Panc1 (cell line): ENCODE measurements at places on chromosomes 3 and 15. TPM values are rescaled to one million over a fixed set of nuclear protein-coding genes. Genes with fewer than 3 reads are reported as not detected.

The CIDEC gene
- total RNA-seq, result not detected

The SLC22A14 gene
- 0.13 TPM for total RNA-seq

The DNAH12 gene
- total RNA-seq, result 0.21 TPM

The WDR6 gene
- total RNA-seq, result 142 TPM

The PHLDB2 gene
- 11.3 TPM for total RNA-seq

The SFMBT1 gene
- 24.4 TPM for total RNA-seq

DNA sequence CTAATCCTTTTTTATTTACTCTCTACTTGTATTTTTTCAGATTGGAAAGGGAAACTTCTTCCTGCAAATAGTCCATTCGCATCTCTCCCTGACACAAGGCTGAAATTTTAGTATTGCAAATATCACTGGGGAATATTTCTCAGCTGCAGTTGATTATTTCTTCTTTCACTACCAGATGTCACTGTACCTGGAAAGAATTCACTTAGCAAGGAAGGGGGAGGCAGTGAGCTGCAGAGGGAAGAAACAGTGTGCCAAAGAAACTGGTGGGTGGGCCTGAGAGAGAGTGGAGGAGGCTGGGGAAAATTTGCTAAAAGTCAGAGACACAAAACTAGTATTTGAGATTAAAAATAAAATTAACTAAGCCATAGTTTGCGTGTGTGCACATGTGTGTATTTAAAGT is 142.3 kb upstream of the STT3B start:
- DNase-seq, result no peak

GRCh38 chr3:142647856-142648255 is 51.7 kb downstream of the PLS1 start:
- DNase-seq, result peak; percentile 68

DNA sequence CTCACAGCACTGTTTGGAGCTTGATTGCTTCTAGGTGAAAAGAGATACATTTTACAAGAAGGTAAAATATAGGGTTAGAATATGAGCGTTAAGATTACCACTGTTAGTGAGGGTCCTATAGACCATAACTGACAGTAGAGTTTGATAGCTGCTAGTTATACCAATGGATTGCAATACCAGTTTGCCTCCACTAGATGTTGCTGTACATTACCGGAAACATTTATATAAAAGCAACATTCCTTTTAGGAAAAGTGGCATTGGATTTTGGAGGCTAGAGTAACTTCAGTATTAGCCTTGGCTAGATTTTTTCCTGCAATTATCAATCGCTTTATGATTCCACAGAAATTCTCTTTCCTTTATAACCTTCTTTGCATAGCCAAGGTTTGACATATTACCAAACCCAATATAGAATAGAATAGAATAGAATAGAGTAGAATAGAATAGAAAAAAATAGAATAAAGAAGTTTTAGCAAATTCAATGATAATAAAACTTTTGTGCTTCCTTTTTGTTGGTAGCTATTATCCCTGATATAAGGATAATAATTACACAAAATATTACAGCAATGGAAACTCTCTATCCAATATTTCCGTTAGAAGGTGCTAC is 1093.6 kb upstream of the ALCAM start:
- peak; percentile 8 for DNase-seq

DNA sequence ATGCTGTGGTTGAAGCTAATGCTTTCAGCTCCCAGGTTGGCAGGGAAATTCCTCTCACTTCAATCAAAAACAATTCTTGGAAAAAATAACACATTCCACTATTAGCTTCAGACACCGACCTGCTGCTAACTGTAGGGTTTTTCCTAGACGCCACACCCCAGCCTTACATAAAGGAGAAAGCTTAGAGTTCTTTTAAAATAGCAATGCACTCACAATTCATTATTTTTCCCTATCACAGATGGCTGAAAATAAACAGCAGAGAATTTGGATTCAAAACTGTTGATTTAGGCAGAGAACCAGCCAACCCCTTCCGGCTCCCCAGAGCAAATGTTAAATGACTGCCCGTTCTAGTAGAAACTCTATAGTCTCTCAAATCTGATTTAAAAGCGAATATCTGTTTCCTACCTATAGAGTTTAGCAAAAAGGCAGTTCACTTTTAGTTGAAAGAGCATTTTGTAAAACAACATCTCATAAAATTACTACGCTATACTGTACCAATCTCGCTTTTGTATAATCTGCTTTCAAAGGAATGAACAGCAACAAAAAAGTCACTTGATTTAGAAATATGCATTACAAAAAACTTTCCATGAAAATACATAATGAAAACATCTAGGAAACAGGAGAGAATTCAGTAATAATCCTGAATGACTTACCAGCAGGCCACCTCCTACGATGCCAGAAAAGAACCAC is 586 bp downstream of the TM4SF1 start:
- no peak for DNase-seq

DNA sequence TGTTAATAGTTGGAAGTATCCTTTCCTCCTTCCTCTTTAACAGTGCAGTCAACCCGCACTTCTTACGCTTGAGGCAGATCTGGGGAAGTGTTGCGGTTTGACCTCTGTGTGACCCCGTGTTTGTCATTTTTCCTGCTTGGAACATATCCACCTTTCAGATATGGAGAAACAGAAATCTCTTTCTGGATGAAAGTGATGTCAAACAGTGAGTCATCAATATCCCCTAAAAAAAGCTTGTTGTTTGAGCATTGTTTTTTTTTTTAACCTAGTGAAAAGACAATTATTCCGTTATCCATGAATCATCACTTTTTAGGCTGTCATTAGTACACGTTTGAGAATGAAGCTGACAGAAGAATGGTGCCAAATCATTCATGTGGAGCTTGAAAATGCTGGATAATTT is 293.7 kb downstream of the ARPP21 start:
- DNase-seq, result no peak

- DNase-seq, result no peak
Observed at GRCh38 chr15:52617026-52617425, 48.2 kb upstream of the ARPP19 start.

DNA sequence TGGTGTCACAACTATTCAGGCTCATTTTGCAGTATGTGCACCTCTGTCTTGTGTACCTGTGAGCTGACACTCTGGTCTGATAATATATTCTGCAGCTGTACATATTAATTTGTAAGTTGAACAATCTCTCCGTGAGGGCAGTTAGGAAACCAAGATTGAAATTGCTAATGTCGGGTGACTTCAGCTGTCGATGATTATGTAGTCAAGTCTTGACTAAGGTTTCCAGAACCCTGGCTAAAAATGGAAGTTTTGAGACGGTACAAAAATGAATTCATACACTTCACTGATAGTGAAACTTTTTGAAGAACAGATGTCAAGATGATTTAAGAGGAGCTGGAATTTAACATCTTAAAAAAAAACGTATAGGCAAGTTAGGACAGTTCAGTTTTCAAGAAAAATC is 196.8 kb upstream of the ICE2 start:
- no peak for DNase-seq

DNA sequence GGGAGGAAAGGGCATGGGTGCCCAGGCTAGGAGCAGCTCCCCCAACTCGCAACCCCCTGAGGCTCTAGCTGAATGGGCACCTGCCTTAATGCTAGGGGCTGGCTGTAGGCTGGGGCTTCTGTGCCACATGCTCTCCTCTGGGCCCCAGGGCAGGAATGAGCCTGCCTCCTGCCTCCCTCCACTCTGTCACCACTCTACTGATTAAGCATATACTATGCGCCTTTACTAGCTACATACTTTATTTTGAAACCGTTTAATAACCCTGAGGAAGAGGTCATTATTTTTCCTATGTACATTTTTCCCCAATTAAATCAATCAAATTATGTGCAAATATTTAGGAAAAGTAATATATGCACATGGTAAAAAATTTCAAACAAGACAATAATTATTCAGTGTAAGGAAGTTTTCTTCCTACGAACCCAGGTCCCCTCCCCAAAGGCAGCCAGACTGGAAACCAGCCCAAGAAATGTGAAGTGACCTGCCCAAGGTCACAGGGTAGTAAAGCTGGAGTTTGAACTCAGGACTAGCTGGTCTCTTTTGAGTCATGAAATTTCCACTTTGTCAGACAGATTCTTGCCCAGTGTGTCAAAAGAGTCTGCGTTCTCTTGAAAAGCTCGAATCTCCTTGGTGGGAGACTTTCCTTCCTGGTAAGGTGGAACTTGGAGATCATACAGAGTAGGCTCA is 122.5 kb downstream of the DNAJB8 start:
- no peak for DNase-seq

- no peak for DNase-seq
Observed at GRCh38 chr3:31213869-31214486, 318.7 kb upstream of the STT3B start.

GRCh38 chr15:36133742-36134141 is 445.7 kb upstream of the CDIN1 start:
- DNase-seq, result no peak

- no peak for DNase-seq
Observed at GRCh38 chr15:63196842-63197241, 7.4 kb downstream of the RAB8B start.

- DNase-seq, result peak; percentile 69
Observed at GRCh38 chr3:185677146-185677829, 91.2 kb downstream of the SENP2 start.

DNA sequence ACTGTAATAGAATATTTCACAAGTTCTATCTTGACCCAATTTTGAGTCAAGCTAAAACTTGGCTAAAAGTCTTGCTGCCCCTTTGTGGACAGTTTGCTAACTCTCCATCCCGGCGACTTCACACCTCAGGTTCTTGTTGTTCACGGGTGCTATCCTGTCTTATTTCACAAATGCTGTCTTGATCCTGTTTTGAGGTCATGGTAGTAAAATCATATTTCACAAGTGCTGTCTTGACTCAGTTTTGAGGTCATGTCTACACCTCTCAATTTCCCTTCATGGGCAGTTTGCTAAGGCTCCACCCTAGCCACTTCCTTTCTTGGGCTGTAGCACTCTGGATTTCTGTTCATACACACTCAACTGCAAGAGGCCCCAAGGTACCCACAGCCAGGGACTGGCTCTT is 45.0 kb upstream of the GK5 start:
- DNase-seq, result no peak

GRCh38 chr15:72369964-72370363 is 5.8 kb downstream of the HEXA start:
- DNase-seq, result no peak

GRCh38 chr3:17605032-17605431 is 137.4 kb downstream of the TBC1D5 start:
- no peak for DNase-seq

- no peak for DNase-seq
Observed at GRCh38 chr3:16224325-16224724, 40.4 kb downstream of the DPH3 start.

GRCh38 chr15:63203451-63204090 is 14.2 kb downstream of the RAB8B start:
- DNase-seq, result no peak

DNA sequence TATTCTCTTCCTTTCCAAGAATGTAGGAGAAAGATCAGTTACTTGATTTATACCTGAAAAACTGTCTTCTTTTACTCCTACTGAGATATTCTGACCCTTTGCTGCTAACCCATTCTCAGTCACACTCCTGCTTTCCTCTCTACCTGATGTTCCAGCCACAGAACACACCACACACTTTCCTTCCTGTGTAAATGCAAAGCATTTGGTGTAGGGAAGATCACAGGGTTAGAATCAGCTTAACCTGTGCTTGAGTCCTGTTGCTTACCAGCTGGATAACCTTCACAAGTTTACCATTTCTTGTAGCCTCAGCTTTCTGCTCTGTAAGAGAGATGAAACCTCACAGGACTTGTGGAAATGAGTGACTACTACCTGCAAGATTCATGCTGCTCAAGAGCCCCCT is 489.8 kb upstream of the GOLIM4 start:
- no peak for DNase-seq

- DNase-seq, result no peak
Observed at GRCh38 chr3:78090382-78090781, 1050.5 kb downstream of the ROBO2 start.
